ENCODE measurements at places on chromosomes 16 and 17.

DNA sequence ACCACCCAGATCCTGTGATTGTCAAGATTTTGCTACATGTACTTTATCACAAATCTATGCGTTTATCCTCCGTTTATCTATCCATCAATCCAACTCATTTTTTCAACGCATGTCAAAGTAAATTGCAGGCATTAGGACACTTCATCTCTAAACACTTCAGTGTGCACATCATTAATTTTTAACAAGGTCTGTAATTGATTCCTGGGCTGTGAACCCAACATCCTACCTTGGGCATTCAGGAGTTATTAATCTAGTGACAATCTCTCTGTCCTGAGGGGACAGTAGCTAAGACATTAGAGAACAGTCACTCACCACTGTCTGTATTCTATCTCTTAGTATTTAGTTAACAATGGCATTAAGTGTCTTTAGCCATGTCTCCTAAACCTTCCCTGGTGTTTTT is 264.7 kb downstream of the SOX9 start:
- no peak for DNase-seq

DNA sequence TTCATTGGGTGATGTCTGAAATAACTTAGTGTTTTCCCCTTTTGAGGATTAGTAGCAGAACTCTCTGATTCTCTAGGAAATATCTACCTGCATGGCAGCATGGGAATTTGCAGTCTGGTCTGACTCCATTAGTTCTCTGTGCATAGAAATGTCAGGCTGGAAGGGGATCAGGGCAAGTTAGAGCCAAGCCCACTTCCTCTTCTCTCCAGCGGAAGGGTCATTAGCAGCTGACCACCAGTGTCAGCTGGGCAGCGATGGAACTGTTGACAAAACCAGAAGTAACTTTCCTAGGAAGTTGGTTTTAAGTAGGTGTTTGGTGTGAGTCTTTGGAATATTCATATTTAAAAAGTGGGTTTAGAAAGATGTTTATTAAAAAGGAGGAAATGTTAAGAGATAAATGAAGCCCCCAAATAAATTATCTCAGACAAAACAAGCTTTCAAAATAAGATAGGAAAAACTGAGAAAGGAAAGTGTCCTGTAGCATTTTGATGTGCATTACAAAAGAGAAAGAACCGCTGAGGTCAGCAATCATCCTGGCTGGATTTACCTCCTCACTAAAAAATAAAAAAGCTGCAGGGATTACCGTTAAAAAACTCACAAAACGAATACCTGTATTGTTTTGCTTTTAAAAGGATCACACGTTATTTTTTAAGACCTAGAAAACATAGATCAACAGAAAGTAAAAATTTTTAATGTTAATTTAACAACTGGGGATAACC is 32.4 kb upstream of the MMD start:
- DNase-seq: no peak

GRCh38 chr17:81838753-81839255 is 4.0 kb upstream of the PPP1R27 start:
- DNase-seq: no peak

- no peak for DNase-seq
Observed at GRCh38 chr17:60724647-60725046, 47.0 kb downstream of the BCAS3 start.

- DNase-seq: no peak
Observed at GRCh38 chr16:30010844-30011713, at the start of gene DOC2A. DOC2A (minus strand) TSS chr16:30011027; CDS start chr16:30010222, 805 bp downstream.

DNA sequence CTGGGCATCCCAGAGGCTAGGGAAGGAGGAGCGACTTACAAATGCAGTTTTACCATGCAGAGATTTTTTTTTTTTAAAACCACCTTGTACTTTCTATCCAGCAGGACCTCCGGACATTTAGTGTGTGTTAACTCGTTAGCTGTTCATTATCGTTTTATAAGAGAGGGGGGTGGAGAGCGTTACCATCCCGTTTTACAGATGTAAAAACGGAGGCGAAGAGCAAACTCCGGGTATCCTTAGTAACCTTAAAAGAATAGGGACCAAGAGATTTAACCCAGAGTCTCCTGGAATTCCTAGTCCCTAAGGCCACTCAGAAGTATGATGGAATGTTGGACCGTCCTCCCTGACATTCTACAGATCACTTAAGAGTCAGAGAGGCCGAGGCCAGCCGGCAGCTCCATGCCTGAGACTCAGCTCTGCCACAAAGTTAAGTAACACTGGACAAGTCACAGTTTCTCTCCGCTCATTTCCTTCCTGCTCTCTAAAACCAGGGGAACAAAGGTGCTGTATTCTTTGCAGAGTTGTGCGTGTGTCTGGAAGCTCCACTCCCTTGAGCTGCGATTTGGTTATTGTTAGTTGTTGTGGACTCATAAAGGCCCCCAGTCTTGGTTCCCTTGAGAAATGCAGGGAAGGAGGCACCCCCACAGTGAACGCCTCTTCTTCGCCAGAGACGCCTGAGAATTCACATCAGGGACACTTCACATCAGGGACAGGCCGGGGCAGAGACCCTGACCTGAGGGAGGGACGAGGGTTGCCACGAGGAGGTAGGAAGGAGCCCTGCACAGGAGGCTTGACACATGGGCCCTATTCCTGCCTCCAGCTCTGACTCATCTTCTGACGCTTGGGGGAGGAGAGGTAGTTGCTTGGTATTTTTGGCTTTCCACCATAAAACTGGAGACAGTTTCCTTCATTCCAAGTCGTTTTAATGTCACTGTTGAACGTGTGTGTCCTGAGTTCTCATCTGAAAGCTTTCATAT is 1.2 kb downstream of the DUSP14 start:
- DNase-seq: no peak

GRCh38 chr16:89031715-89032659 is 55.0 kb upstream of the CBFA2T3 start:
- DNase-seq: no peak

- no peak for DNase-seq
Observed at GRCh38 chr17:57369509-57369945, 113.2 kb downstream of the MSI2 start.

Data from GM12892 (cell line).